CD4-positive, alpha-beta T cell treated with Interleukin-17A for 1 hour (primary cell): ENCODE measurements at places on chromosomes 1 and 21.

GRCh38 chr21:45322231-45322959, 34.7 kb upstream of the POFUT2 start:
- DNase-seq, result peak; percentile 16

- no peak for DNase-seq
Observed at GRCh38 chr21:29145852-29146453, 15.5 kb downstream of the MAP3K7CL start.

GRCh38 chr21:17467392-17467791, 45.5 kb upstream of the CXADR start:
- no peak for DNase-seq

DNA sequence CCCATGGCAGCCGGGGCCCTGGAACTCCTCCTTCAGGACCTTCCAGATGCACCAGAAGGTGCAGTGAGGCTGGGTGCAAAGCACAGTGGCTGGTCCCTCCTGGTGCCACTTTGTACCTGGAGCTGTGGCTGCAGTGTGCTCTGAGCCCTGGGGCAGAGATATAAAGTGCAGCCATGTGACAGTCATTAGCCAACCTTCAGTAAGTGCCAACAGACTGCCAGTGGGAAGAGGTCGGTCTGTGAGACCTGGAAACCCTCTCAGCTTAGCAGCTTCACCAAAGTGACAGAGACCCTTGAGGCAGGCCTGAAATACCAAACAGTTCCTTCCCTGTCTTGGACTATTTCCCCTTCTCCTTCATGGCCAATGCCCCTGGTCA, 26.7 kb upstream of the NGF start:
- DNase-seq, result no peak

- DNase-seq, result no peak
Observed at GRCh38 chr21:38506661-38507281, 8.5 kb upstream of the ERG start.

- DNase-seq, result no peak
Observed at GRCh38 chr1:74716822-74717221, 16.0 kb downstream of the CRYZ start.

GRCh38 chr1:77994117-77994705, 10.5 kb upstream of the DNAJB4 start:
- DNase-seq, result no peak

GRCh38 chr1:153687346-153688125, 9.0 kb downstream of the NPR1 start:
- no peak for DNase-seq
